T-helper 22 cell (primary cell): ENCODE measurements at places on chromosomes 16 and 17.

DNA sequence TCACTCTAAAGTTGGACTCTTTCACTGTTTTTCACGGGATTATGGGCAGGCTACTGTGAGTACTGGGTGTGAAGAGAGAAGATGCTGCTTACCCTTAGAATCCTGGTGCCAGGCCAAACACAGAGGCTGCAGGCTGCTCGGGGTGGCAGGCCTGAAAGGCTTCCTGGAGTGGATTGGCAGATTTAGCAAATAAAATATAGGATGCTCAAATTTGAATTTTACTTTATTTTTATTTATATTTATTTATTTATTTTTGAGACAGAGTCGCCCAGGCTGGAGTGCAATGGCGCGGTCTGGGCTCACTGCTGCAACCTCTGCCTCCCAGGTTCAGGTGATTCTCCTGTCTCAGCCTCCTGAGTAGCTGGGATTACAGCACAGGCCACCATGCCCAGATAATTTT lies 14.9 kb upstream of the STAC2 start:
- no peak for DNase-seq

GRCh38 chr17:82957469-82957795 lies 117.6 kb upstream of the ZNF750 start:
- no peak for DNase-seq

GRCh38 chr17:19304209-19304608 lies 58.3 kb downstream of the B9D1 start:
- no peak for DNase-seq

- no peak for DNase-seq
These were observed 24.3 kb upstream of the MGAT5B start for GRCh38 chr17:76843703-76844484.

DNA sequence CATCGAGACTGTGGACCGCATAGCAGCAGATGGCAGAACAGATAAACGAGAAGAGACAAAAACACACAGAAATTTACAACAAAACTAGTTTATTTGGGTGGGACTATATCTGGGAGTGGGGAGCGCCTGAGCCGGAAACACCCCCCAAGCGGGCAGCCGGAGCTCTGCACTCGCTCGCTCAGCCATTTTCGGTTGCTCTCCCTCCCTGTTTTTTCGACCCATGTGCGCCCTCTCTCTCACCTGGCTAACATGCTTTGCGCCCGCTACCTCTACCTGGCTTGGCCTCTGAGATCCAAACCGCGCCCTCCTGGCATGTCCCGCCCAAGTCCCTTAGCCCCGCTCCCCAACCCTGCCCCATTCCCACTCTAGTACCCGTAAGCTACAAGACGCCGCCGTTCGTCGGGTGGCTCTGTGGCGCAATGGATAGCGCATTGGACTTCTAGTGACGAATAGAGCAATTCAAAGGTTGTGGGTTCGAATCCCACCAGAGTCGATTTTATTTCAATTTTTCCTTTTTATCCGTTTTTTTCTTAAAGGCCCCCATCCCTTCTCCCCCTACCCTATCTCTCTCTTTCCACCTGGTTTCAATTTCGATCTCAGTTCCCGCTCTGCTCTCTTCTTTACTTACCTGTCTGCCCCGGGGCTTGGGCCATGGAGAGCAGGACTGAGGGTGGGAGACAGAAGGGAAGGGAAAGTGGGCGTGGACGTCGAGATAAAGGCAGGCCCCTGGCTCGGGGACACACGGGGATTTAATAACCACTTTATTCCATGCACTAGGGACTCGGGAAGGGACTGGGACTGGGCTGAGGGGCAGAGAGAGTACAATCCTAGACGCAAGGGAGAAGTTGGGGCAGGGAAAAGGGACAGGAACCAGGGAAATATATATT lies 2.4 kb upstream of the ALOXE3 start:
- DNase-seq = peak; percentile 47

DNA sequence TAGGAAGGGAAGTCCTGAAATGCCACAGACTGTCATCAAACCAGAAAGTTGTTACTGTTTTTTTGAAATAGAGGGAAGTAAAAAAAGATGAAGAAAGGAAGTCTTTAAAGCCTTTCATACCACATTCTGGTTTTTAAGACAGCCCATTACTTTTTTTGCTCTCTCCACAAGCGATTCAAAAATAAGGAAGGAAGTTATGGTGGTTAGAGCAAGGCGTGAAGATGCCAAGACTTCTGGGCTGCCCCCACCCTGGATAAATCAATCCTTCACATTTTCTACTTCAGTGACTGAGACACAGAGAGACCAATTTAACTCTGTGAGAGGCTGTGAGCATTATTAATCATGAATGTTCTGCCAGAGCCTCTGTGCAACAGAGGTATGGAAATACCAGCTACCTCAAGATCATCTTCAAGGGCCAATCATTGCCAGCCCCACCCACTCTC lies 82.3 kb upstream of the BCAR1 start:
- no peak for DNase-seq

DNA sequence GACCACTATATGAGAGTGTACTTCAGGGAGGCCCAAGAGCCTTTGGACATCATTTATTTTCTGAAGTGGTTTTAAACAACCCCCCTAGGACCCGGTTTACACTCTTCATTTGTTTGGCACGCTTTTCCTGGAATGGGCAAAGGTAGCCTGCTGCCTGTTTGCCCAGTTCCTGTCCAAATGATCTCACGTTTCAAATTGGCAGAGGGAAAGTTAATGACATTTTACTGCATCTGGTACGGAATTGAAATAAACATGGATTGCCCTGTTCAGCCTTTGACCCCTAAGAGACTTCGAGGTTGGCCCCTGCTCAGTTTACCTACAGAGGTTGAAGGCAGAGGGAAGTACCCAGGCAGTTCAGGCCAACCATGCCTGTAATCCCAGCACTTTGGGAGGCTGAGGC lies 5.8 kb upstream of the RPRML start:
- no peak for DNase-seq

- DNase-seq = no peak
These were observed 247.0 kb downstream of the GSG1L start for GRCh38 chr16:27816561-27816960.

DNA sequence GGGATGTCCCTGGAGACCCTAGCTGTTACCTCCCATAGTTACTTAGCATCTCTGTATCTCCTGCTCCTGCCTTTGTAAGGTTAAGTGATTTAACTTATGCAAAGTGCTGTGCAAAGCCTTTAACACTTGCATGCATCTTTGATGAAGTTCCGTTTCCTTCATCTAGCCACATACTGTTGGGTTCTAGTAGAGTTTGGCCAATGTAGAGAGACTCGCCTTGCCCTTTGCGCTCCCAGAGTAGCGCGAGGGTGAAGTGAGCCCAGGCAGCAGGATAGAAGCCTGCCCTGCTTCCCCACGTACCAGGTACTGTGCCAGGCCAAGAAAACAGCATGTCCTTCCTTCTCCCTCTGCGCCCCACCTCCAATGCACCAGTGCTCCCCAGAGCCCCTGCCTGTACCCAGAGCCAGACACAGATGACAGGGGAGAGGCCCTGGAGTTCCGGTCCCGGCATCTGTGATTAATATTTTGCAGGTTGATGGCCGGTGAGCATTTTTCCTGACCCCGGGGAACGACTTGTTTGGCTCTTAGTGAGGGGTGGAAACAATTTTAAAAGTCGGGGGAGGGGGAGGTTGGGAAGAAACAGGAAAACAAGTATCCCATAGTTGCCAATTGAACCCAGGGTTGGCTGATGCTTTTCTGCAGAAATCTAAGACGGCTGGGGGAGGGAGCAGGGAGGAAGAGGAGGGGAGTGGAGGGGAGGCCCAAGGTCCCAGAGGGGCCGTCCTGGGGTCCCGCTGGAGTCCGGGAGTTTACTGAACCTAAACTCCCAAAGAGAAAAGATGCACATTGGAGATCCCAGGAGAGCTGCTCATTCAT lies 13.1 kb upstream of the CDC42EP4 start:
- no peak for DNase-seq

DNA sequence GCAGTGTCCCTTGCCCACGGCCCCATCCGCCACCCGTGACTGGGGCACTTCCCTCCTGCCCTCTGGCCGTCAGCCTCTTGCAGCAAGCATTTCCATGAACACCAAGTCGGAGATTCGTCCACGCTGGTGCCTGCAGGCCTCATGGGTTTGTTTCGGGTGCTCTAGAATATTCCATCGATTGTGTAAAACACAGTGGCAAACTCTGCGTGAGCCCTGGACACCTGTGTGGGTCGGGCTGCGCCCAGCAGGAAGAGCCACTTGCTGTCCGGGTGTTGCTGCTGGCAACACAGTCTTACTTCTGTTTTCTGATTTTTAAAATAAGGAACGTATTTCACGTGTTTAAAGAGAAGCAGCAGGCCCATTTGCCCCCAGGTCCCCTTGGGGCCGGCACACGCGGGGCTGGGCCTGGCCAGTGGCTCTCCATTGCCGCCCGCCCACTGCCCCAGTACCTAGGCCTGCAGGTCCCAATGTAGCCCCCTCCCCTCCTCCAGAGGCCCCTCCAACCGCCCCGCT lies 10.0 kb downstream of the CYBC1 start:
- no peak for DNase-seq

DNA sequence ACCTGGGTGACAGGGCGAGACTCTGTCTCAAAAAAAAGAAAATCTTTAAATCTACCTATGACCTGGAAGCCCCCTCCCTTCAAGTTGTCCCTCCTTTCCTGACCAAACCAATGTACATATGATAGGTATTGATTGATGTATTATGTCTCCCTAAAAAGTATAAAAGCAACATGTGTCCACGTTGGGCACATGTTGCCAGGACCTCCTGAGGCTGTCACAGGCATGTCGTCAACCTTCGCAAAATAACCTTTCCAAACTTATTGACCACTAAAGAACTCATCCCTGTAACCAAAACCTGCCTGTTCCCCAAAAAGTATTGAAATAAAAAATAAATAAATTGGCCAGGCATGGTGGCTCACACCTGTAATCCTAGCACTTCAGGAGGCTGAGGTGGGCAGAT lies 4.4 kb downstream of the OXLD1 start:
- no peak for DNase-seq

DNA sequence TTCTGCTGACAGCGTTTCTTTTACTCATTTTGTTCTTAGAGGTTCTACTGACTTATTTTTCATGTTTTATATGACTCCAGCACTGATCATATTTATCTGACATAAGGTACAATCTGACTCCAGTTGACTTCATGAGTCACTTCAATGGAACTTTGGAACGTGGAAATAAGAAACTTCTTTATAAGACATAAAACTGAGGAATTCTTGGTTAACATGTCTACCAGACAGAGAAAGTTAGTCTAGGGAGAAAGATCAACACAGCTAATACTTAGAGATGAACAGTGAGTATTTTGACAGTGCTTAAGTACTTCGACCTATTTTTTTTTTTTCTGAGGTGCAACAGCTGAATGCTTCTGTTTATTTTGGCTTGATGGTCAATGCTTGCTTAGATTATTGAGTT lies 679.5 kb downstream of the KCNJ2 start:
- DNase-seq = no peak

DNA sequence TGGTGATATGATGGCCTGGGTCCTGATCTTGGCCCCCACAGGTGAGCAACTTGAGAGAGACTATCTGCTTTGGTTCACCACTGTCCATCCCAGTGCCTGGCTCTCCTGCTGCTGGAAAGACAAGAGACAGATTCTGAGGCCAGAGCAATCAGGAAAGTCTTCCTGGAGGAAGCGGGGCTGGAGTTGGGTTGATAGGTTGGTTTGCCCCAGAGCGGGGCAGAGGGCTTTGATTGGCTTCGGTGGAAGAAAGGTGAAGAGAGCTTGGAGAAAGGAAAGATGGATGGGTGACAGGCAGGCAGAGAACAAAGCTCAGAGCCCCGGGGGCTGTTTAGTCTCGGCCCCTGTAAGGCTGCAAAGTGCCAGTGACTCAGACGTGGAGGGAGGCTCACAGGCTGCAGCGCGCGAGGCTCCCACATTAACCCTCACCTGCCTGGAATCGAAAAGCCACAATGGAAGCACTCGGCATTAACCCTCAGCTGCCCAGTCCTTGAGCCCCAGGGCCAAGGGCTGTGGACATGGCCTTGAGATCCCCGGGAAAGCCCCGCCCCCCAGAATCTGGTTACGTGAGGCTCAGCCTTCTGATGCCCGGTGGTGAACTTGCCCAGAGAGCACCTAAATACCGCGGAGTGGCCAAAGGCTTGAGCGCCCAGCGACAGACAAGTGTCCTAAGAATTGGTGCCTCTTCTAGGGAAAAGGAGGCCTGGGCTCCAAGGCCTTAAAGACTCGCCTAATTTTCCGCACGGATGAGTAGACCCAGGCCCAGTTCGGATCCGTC lies 996 bp upstream of the CPNE2 start:
- no peak for DNase-seq

DNA sequence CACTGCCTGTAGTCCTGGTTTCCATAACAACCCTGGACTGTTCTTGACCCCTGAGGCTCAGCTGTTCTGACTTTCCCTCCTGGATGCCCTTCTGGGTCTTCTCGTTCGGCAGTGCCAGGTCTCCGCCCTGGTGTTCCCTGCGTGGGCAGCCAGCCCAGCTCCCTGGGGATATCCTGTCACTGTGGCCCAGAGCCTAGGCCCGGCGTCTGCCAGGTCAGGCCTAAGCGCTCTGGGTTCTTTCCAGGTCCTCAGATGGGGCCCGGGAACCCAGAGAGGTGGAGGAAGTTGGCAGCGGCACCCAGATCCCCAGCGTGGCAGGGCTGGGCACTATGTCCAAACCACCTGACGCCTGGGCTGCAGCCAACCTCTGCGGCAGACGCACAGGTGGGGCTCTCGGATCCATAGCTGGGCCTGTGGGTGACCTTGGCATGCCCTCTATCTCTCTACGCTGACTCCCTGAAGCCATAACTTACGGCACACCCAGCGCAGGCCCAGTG lies 12.5 kb upstream of the ATP2A3 start:
- DNase-seq = no peak

GRCh38 chr17:61728297-61728836 lies 135.0 kb downstream of the BRIP1 start:
- DNase-seq = no peak

GRCh38 chr17:40803617-40804082 lies 3.9 kb upstream of the KRT28 start:
- DNase-seq = peak; percentile 40

GRCh38 chr17:43721537-43722268 lies 36.9 kb downstream of the SOST start:
- no peak for DNase-seq

DNA sequence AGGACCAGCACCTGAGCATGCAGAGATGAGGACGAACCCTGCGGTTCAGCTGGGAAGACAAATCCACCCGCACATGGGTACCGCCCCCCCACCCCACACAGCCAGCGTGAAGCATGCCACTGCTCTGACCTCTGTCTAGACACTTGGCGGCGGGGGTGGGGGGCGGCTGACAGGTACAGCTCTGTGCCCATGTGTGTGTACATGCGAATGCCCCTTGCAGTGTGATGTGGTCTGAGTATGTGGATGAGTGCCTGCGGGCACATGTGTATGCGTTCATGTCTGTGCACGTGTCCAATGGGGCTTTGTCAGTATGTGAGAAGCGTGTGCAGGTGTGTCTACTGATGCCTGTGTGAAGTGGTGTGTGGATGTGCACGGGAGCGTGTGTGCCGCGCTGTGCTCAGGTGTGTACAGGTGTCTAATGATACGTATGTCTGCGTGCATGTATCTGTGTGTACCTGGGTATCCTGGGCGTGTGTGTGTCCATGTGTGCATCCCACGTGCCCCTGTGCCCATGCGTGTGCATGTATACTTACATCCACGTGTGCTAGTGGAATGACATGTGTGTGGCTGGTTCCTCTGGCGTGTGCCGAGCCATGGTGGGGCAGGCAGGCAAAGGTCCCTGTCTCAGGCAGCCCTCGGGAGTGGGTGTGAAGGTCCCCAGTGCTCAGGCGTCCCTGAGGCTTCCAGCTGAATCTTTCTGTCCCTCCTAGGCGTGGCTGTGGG lies 636 bp upstream of the RAP1GAP2 start:
- no peak for DNase-seq

- DNase-seq = no peak
These were observed 475.0 kb downstream of the HS3ST3B1 start for GRCh38 chr17:14775731-14776492.

- no peak for DNase-seq
These were observed 767 bp downstream of the RPS6KB1 start for GRCh38 chr17:59893676-59894100.
